ENCODE measurements at places on chromosomes 7 and 10.

GRCh38 chr7:82347808-82348207, 95.8 kb downstream of the CACNA2D1 start:
- no peak for DNase-seq

- DNase-seq: no peak
Measured at GRCh38 chr10:50636618-50637579, 13.1 kb upstream of the SGMS1 start.

DNA sequence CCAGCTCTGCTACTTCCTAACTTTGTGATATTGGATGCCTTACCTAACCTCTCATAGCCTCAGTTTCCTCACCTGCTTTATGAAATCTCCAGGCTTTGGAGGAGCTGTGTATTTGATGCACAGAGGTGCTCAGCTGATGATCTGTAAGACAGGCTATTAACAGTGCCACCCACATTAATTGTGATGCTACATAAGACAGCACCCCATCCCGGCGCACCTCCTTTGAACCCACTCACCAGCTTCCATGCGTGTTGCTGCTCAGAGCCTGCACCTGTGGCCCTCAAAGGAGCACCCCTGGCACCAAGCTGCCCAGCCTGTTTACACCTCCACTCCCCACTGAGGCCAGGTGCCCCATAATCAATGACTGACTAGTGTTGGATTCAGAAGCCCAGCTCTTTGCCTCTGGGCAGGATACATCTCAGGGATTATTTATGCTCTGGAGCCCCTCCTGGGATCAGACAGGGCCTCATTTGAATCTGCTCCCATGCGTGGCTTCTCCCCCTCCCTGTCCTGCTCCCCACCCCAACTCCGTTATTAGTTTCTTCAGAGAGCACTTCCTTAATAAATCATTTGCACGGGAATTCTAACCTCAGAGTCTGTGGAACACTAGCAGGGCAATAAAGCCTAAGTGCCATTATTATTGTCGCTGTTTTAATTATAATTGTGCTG, 87.7 kb downstream of the GFRA1 start:
- no peak for DNase-seq

- DNase-seq: no peak
Measured at GRCh38 chr7:9201928-9202327, 768.5 kb downstream of the NXPH1 start.

GRCh38 chr7:12601302-12601869, 30.9 kb downstream of the SCIN start:
- no peak for DNase-seq

- no peak for DNase-seq
Measured at GRCh38 chr10:93245779-93246178, 172.1 kb downstream of the CYP26A1 start.

GRCh38 chr7:130384371-130384801, 4.1 kb downstream of the CPA1 start:
- no peak for DNase-seq

- DNase-seq: no peak
Measured at GRCh38 chr7:11818281-11818680, 13.7 kb downstream of the THSD7A start.

- no peak for DNase-seq
Measured at GRCh38 chr10:131001438-131001837, 310.1 kb downstream of the TCERG1L start.

- DNase-seq: no peak
Measured at GRCh38 chr7:67821116-67821515, 824.5 kb downstream of the TYW1 start.

GRCh38 chr10:130747356-130747755, 564.2 kb downstream of the TCERG1L start:
- no peak for DNase-seq

DNA sequence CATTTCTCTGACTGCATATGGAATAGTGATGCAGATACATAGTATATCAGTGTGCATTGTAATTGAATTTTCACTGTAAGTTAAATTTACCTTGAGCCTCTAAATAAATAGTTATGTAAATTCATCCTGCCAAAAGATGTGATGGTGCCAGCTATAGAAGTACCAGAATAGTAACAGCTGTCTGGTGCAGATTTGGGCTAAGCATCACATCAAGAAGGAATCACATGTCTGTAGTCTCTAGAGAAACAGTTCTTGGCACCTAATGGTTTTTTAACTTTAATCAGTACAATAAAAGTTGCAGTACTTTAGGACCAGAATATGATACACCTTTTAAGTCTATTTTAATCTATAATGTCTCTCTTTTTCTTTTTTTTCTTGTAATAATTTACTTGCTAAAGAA, 17.4 kb downstream of the PLEKHA1 start:
- no peak for DNase-seq

DNA sequence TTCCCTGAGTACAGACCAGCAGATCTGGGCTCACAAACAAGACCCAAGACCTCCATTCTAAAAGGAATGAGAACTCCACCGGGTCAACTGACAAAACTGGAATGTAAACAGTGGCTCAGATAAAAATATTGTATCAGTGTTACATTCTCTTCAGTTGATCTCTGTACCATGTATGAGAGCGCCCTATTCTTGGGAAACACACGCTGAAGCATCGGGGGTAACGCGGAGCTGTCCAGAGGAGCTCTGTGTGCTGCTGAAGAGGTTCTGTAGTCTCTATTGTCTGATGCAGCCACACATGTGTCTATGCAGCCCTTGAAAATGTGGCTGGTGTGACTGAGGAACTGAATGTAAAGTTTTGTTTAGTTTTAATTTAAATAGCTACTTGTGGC, 39.7 kb downstream of the HIPK2 start:
- no peak for DNase-seq

GRCh38 chr7:7426676-7427075, 109.0 kb downstream of the COL28A1 start:
- DNase-seq: no peak

- no peak for DNase-seq
Measured at GRCh38 chr10:112374724-112375541, 1.0 kb downstream of the ACSL5 start.

DNA sequence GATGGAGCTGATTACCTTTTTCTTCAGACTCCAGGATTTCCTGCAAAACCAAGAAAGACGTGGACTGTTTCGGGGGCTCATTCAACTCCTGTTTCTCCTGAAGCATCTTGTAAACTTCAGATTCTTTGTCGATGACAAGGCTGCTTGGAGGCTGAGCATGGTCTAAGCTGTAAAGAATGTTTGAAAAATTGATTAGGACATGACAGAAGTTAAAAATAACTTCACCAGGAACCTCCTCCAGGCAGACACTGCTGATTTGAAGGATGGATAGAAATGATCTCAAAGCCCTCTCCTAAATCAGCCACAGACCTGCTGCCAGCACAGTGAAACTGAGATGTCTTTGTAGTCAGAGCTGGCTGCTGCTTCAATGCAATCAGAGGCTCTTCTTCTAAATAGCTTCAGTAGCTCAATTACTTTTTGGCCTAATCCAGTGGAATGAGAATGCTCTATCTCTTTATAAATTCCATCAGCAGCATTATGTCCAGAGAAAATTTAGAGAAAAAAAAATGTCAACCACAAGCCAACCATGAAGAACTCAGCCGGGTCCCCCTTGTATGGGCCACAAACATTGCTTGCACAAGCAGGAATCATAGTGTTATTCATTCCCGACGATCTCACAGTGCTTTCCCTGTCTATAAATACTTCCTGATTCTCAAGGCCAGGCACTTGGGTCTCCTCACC, 43.5 kb downstream of the PDLIM1 start:
- no peak for DNase-seq

DNA sequence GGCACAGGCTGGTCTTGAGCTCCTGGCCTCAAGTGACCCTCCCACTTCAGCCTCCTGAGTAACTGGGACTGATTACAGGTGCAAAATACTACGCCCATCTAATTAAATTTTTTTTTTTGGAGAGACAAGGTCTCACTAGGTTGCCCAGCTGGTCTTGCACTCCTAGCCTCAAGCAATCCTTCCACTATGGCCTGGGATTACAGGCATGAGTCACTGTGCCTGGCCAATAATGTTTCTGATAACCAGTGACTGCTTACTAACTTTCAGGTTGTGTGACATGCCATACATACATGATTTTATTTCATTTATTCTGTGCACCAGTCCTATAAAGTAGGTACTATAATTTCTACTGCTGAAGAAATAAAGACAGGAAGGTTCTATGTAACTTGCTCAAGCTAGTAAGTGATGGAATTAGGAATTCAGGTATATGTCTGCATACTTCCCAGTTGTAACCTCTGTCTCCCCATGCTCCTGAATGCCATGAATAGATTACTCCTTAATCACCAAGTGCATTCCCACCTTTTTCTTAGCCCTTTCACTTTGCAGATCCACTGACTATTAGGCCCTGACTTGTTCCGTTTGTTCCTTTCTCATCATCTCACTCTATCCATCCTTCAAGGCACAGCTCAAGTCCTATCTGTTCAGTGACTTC, 28.1 kb downstream of the MCU start:
- DNase-seq: no peak

DNA sequence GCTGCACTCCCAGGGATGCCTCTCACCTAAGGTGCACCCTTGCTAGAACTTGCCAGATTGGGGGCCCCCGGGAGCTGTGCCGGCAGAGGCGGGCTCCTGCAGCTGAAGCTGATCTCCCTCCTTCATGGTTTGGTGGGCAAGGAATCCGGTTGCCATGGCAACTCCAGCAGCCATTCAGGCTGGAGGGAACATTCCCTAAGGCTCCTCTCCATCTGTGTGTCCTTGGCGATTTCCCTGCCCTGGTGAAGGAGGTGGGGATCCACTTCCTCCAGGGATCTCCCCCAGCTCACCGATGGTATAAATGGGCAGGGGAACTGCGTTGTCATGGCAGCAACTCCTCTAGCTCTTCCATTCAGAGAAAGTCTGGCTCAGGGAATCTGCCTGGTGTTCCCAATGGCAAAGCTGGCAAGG, 49.6 kb upstream of the GPR158 start:
- no peak for DNase-seq

DNA sequence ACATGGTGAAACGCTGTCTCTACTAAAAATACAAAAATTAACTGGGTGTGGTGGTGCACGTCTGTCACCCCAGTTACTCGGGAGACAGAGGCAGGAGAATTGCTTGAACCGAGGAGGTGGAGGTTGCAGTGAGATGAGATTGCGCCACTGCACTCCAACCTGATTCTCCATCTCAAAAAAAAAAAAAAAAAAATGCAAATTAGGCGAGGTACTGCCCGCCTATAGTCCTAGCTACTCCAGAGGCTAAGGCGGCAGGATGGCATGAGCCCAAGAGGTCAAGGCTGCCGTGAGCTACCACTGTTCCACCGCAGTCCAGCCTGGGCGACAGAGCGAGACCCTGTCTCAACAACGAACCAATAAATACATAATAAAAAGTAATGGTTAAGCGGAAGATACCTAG, 1.1 kb upstream of the EIF4H start:
- no peak for DNase-seq

DNA sequence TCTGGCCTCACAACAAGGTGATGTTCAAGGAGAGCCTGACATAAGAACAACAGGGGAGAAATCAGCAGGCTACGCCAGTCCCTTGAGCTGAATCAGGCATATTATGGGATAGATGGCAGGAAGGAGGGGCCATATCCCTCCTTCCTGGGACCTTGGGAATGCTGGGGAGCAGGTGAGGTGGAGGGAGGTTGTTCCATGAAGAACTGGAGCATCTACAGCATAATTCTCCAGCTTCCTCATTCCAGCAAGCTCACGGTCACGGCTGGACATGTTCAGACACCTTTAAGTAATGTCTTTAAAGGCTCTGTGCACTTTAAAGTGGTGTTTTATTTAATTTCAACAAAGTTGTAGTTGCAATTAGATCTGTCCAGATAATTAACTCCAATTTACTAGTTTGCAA, 780.5 kb downstream of the TYW1 start:
- DNase-seq: no peak

GRCh38 chr10:1281405-1281782, 225.2 kb downstream of the WDR37 start:
- DNase-seq: no peak

GRCh38 chr7:30918676-30919075, 7.0 kb downstream of the AQP1 start:
- no peak for DNase-seq

DNA sequence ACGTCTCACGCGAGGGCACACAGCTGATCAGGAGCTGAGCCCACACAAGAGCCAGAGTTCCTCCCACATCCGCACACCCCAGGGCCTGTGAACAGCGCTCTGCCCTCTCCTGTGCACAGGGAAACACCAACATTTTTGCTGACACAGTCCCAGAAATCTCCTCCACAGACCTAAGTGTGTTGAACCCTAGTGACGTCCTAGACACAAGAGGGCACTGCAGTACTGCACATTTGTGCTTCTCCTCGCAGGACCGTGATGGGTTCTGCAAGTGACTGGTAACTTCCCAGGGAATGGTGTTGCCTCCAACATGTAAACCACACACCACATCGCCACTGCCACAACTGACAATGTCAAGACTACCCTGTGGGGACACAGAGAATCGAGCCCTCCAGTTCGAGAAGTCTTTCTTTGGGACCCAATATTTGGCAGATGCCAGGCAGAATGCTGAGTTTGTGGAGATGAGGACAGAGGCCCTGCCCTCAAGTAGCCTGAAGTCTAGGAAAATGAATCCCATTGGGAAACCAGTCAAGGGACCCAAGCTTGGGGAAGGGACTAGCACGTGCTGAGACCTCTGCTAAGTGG, 170.3 kb downstream of the PAXIP1 start:
- no peak for DNase-seq

DNA sequence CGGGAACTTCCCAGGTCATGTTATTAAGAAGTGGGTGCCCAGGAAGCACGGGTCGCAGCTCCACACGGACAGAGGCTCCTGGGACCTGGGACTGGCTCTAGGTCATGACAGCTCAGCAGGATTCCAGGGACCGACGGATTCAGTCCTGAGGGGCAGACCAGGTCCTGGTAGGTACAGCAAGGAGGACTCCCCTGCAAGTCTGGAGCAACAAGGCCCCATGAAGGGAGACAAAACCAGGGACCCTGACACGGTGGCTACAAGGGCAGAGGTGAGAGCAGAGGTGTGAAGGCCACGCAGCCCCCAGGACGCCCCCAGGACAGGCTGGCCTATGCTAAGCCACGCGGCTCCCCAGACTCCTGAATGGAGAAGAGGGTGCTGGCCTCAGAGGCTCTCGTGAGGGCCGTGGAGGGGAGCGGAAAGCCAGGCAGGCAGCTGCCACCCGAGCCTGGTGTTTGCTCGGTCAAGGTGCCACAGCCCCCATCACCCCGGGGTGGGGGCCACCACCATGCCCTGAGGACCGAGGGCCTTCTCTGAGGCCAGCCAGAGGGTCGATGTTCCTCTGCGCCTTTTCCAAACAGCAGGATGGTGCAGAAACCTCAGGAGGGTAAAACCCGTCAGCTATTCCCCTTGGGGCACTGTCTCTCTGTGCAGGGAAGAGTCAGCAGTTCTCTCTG, 348.9 kb downstream of the PTPRN2 start:
- no peak for DNase-seq

- DNase-seq: no peak
Measured at GRCh38 chr10:79097021-79097872, 28.5 kb downstream of the ZMIZ1 start.

DNA sequence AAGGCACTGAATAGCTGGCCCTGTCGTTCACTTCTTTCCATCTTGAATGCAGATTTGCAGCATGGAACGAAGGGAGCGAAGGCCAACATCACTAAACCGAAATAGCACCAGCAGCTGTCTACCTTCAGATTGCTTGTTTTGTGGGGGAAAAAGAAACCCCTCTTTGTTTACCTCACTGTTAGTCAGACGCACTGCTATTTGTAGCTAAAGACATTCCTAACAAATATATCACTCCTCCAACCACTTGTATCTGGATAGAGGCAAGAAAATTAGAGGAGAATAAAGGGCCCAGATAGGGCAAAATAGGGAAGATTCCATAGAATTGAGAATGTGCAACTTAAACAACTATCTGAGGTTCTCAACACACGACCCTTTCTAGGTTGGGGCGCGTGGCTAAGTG, 26.5 kb downstream of the ANK3 start:
- no peak for DNase-seq

GRCh38 chr7:104299323-104299722, 29.1 kb upstream of the LHFPL3 start:
- DNase-seq: no peak

All from stimulated activated CD4-positive, alpha-beta T cell treated with anti-CD3 and anti-CD28 coated beads, TNF-alpha, amount 100 ng/mL, for 4 hours (primary cell).